CD4-positive, alpha-beta memory T cell (primary cell): ENCODE measurements at places on chromosomes 3 and 15. TPM values are rescaled to one million over a fixed set of nuclear protein-coding genes. Genes with fewer than 3 reads are reported as not detected.

GRCh38 chr3:354432-354831 lies 157.9 kb downstream of the CHL1 start:
- H3K36me3 ChIP-seq = no peaks in the 10 kb centered on the region
- DNase-seq = no peak
- H3K27ac ChIP-seq = no peak overlapping the region
- no peaks in the 10 kb centered on the region for H3K4me1 ChIP-seq
- no peaks in the 10 kb centered on the region for H3K27me3 ChIP-seq

- no peak for DNase-seq
- no peaks in the 10 kb centered on the region for H3K4me1 ChIP-seq
- no peaks in the 10 kb centered on the region for H3K36me3 ChIP-seq
- no peaks in the 10 kb centered on the region for H3K27me3 ChIP-seq
Observed at GRCh38 chr3:50554553-50554952, 13.0 kb downstream of the C3orf18 start.

- H3K36me3 ChIP-seq = no peaks in the 10 kb centered on the region
- DNase-seq = no peak
- no peak overlapping the region for H3K27ac ChIP-seq
- H3K4me1 ChIP-seq = no peaks in the 10 kb centered on the region
- peaks cover 4% of the 10 kb centered on the region for H3K27me3 ChIP-seq
- H3K4me3 ChIP-seq = no peak overlapping the region
Observed at GRCh38 chr15:39298271-39298962, 282.5 kb upstream of the THBS1 start.

- H3K27me3 ChIP-seq = no peaks in the 10 kb centered on the region
- no peaks in the 10 kb centered on the region for H3K4me1 ChIP-seq
- H3K4me3 ChIP-seq = no peak overlapping the region
- no peak overlapping the region for H3K27ac ChIP-seq
- H3K36me3 ChIP-seq = no peaks in the 10 kb centered on the region
Observed at GRCh38 chr3:70464876-70465275, 152.4 kb upstream of the MDFIC2 start.

DNA sequence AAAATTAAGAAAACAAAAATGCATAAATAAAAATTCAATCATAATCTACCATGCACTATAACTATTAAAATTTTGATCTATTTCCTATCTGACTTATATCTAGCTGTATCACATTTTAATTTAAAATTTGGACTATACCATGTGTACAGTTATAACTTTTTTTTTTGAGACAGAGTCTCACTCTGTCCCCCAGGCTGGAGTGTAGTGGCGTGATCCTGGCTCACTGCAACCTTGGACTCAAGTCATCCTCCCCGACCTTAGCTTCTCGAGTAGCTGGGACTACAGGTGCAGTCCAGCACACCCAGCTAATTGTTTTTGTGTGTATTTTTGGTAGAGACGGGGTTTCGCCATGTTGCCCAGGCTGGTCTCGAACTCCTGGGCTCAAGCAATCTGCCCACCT lies 119.9 kb downstream of the ADAM10 start:
- H3K36me3 ChIP-seq = no peaks in the 10 kb centered on the region
- H3K4me1 ChIP-seq = peaks cover 53% of the 10 kb centered on the region
- H3K27ac ChIP-seq = no peak overlapping the region
- no peaks in the 10 kb centered on the region for H3K27me3 ChIP-seq
- DNase-seq = no peak

DNA sequence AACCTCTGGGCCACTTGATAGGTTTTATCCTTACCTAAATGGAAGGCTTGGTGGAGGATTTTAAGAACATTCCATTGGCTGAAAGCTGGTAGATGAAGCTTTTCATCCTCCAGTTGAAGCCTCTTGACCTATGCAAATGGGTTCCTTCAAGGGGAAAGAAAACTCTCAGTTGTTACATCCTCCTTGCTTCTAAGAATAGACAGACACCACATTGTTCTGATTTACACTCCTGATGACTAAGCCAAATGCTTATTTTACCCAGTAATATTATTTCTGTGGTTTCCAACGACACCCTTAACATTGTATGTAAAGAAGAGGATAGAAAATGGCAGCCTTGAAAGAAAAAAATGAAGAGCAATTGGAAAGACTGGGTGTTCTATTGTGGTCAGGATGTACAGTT lies 480.5 kb downstream of the OTOL1 start:
- H3K27me3 ChIP-seq = no peaks in the 10 kb centered on the region
- DNase-seq = no peak
- no peak overlapping the region for H3K27ac ChIP-seq

- H3K27ac ChIP-seq = no peak overlapping the region
- no peak overlapping the region for H3K4me3 ChIP-seq
- no peaks in the 10 kb centered on the region for H3K36me3 ChIP-seq
- H3K27me3 ChIP-seq = no peaks in the 10 kb centered on the region
Observed at GRCh38 chr3:28243424-28244106, 2.1 kb downstream of the CMC1 start.

DNA sequence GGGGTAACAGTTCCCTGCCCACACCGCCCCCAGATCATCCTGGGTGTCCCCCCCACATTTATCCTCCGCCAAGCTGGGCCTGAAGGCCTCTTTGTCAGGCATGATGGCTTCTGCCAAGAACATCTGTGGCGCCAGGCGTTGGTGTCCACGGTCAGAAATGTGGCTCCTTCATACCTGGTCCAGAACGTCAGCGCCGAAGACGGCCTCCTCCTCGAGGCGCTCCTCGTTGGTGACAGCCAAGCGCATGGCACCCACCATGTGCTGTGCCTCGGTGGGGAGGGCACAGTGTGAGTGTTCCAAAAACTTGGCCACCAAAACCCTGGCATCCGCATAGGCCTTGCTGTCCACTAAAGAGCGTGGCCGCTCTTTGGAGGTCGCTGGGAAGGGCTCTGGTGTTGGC lies 146.5 kb downstream of the NSMCE3 start:
- DNase-seq = no peak
- no peak overlapping the region for H3K4me3 ChIP-seq
- H3K4me1 ChIP-seq = no peaks in the 10 kb centered on the region
- no peaks in the 10 kb centered on the region for H3K27me3 ChIP-seq
- no peak overlapping the region for H3K27ac ChIP-seq

GRCh38 chr3:17852217-17852616 lies 109.8 kb upstream of the TBC1D5 start:
- H3K27ac ChIP-seq = no peak overlapping the region
- no peak for DNase-seq
- H3K4me3 ChIP-seq = no peak overlapping the region
- no peaks in the 10 kb centered on the region for H3K36me3 ChIP-seq
- no peaks in the 10 kb centered on the region for H3K4me1 ChIP-seq

DNA sequence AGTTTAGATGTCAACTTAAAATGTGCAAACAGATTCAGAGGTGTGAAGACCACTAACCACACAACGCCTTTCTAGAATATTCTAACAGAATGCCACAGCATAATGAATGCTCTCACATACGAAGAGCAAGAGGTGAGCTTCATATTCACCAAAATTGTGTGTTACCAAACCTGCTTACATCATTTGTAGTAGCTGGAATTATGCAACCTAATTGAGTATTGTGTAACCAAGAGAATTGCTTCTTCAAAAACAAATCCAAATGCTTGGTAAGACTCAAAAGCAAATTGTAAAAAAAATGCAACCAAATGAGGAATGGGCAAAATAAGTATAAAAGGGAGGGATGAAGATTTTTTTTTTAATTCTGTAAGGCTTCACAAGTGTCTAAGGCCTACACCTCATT lies 160.7 kb downstream of the TAFA4 start:
- no peak for DNase-seq
- H3K4me1 ChIP-seq = no peaks in the 10 kb centered on the region
- no peaks in the 10 kb centered on the region for H3K36me3 ChIP-seq
- no peaks in the 10 kb centered on the region for H3K27me3 ChIP-seq

DNA sequence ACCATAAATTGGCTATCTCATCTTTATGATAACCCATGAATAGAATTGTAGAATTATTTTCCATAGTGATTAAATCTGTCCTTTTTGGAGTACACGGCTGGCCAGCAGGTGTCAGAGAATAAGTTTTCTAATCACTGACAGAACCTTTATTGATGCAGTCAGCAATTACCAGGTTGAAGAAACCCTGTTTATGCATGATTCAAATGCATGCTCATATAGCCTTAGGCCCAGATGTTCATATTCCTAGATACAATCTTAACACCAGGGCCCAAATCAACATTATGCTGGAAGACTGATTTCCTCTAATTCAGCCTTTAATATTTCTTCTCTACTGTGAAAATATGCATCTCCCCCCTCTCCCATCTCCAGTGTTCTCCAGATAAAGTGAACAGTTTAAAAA lies 243.5 kb upstream of the DCBLD2 start:
- DNase-seq = no peak
- no peaks in the 10 kb centered on the region for H3K27me3 ChIP-seq
- no peak overlapping the region for H3K4me3 ChIP-seq

DNA sequence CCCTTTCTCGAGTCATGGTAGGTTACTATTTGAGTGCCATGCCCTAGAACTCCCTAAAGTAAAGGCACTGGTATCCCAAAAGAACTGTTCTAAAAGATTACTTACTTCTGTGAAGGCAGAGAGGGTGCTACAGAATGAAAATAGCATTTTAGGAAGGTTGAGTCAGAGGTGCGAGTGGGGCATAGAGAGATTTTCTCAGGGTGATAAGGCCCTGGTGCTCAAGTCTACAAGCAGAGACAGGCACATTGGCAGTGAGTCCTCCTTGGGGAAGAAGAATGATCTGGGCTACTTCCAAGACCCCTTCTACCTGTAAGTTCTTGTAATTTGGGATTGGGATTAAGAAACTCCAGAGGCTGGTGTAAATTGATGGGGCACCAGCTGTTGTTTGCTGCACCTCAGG lies 96.7 kb downstream of the AKAP13 start:
- no peak overlapping the region for H3K27ac ChIP-seq
- no peak for DNase-seq
- H3K36me3 ChIP-seq = no peaks in the 10 kb centered on the region
- H3K4me1 ChIP-seq = peaks cover 70% of the 10 kb centered on the region
- H3K4me3 ChIP-seq = no peak overlapping the region

- H3K27me3 ChIP-seq = peaks cover 17% of the 10 kb centered on the region
- DNase-seq = peak; percentile 62
- H3K4me3 ChIP-seq = peak overlapping the region; percentile 17
- H3K4me1 ChIP-seq = peaks cover 10% of the 10 kb centered on the region
- no peaks in the 10 kb centered on the region for H3K36me3 ChIP-seq
Observed at GRCh38 chr3:128497305-128498126, 4.5 kb upstream of the GATA2 start.

DNA sequence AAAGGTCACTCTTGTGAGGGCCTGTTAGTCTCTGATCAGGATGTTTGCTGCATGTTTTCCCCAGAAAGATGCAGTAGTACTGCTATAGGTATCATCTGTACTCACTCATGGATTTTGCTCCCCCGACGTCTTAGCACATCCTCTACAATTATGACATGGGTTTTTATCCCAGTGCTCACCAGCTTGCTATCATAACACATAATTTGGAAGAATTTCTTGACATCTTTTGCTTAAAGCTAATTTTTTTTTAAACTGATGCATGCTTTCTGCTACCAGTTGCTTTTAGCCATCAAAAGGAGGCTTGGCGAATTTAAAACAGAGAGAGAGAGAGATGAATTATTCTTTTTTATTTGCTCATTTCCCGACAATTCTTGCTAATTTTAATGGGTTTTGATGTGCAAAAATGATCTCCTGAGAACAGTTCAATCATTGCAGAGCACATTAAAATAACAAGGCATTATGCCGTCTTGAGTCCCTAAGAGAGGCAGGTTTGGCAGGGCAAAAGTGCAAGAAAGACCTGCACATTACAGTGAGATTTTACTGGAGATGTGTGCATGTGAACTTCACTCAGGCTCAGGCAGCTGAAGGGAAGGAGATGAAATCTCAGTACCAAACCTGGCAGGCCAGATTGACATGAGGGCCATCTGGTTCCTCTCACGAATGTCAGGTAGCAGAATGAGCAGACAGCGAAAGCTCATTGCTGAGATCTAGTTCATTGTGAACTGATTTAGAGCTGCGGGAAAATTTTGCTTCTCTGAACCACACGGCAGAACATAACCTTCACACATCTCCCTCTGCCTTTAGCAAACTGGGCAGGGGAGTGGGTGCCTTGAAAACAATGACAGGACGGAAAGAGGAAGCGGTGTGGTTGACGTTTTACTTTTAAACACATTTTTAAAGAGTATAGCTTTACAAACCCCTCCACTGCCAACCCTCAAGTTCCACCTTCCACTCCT lies 25.9 kb upstream of the GOLGA8B start:
- H3K4me3 ChIP-seq = no peak overlapping the region
- H3K27me3 ChIP-seq = peaks cover 10% of the 10 kb centered on the region
- DNase-seq = no peak
- no peaks in the 10 kb centered on the region for H3K4me1 ChIP-seq
- no peak overlapping the region for H3K27ac ChIP-seq

DNA sequence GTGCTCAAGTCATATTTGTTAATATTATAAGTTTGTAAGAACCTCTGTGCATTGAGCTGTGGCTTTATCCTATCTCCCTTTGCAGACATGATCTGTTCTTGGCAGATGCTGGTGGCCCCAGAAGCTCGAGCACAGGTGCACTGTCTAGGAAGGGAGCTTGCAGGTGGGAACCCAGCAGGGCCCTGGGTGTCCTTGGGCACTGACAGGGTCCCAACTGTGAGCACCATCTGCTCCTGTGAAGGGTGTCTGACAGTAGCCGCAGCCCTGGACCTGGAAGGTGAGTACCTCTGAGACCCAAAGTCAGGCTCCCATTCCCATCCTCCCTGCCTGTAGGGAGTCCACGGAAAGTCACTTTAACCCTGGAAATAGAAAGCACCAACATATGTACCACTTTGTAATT lies 2.4 kb upstream of the REC114 start:
- H3K4me3 ChIP-seq = no peak overlapping the region
- H3K27ac ChIP-seq = no peak overlapping the region
- no peak for DNase-seq
- no peaks in the 10 kb centered on the region for H3K27me3 ChIP-seq

DNA sequence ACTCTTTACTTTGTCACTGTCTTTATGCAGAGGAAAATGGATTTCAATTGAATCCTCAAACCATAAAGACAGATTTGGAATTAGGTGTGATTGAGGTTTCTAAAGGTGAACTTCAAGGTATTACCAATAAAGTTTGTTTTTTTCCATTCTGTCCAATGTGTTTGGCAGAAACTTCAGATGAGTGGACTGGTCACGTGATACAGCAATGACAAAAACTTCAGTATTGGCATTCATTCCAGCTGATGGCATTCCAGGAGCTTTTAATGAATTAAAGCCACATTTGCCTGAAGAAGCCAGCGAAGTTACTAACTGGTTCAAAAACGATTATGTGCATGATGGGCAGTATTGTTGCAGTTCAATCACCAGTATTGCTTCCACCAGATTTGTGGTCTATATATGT lies 4.5 kb upstream of the MASP1 start:
- H3K4me1 ChIP-seq = no peaks in the 10 kb centered on the region
- no peak overlapping the region for H3K27ac ChIP-seq
- H3K36me3 ChIP-seq = no peaks in the 10 kb centered on the region
- no peaks in the 10 kb centered on the region for H3K27me3 ChIP-seq
- H3K4me3 ChIP-seq = no peak overlapping the region

The DUOX1 gene
- 0.19 TPM for polyA plus RNA-seq

The ZNF80 gene
- 0.34 TPM for polyA plus RNA-seq

The DHX36 gene
- 10.8 TPM for polyA plus RNA-seq

The SLC6A20 gene
- polyA plus RNA-seq = not detected

The ROPN1 gene
- not detected for polyA plus RNA-seq

The C3orf62 gene
- 0.76 TPM for polyA plus RNA-seq
